ENCODE measurements at places on chromosomes 6 and 20.

GRCh38 chr6:3138341-3138740 is 19.0 kb downstream of the TUBB2A start:
- no peak for DNase-seq

DNA sequence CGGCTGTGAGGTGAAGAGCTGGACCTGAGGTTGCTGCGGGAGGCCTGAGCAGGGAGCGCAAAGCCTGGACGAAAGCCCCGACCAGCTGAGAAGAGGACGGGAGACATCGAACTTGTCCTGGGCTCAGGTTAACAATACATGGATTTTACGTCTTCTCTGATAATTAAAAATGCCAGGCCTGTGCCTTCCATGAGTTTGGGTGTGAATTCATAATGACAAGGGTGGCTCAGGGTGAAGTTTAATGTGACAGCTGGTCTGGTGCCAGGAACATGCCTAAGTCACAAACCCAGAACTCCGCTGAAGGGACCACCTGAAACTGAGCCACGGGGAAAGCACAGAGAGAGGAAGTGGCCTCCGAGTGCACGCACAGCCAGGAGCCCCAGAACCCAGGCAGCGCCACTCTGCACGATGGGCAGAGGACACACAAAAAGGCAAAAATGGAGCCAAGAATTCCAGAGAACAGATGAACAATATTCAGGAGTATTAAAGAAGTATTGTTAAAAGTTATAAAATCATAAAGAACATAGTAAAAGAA is 150.1 kb upstream of the RPS6KA2 start:
- DNase-seq, result no peak

- no peak for DNase-seq
These were observed 127.9 kb upstream of the MLIP start for GRCh38 chr6:53983301-53983700.

DNA sequence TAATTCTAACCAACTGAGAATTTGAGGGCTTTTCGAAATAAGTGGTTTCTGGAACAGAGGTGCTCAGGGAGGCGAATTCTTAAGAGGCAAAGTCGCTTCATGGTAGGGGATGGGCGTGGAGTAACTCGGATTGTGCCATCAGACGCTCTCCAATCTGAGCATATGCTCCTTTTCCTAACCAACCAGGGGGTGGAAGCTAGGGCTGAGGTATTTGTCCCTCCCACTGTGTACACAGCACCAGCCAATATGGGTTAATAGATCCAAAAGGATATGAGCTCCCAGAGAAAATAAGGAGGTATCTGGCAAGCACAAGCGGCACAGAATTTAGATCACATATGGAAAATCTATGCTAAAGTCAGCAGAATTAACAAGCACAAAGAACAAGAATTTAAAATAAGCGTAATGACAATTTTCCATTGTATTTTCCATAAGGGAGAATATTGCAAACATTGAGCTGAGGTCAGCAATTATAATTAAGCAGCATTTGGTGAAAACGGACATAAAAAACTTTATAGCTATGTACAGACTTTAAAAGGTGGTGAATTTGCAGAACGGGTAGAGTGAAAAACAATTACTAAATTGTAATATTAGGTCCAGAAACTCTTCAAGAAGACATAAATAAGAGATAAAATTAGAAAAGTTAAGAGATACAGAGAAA is 55.0 kb upstream of the PHACTR1 start:
- DNase-seq, result no peak

DNA sequence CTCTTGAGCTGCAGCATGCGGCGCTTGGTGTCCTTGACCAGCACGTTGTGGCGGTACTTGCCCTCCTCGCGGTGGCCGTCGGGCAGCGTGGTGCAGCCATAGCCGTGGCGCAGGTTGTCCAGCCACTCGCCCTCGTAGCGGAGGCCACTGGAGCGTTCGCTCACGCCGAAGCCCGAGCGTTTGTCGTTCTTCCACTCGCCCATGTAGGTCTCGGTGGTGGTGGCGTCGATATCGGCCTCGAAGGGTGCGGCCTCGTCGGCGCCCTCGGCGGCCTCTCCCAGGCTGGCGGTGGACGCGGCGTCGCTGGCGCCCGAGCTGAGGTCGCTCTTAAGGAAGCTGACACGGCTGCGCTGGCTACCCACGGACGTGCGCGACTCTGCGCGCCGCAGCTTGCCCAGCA is 27.3 kb downstream of the JPH2 start:
- DNase-seq, result no peak

- no peak for DNase-seq
These were observed 121.8 kb upstream of the FOXO3 start for GRCh38 chr6:108438918-108439317.

- DNase-seq, result no peak
These were observed 126.2 kb upstream of the EDN1 start for GRCh38 chr6:12163744-12164507.

DNA sequence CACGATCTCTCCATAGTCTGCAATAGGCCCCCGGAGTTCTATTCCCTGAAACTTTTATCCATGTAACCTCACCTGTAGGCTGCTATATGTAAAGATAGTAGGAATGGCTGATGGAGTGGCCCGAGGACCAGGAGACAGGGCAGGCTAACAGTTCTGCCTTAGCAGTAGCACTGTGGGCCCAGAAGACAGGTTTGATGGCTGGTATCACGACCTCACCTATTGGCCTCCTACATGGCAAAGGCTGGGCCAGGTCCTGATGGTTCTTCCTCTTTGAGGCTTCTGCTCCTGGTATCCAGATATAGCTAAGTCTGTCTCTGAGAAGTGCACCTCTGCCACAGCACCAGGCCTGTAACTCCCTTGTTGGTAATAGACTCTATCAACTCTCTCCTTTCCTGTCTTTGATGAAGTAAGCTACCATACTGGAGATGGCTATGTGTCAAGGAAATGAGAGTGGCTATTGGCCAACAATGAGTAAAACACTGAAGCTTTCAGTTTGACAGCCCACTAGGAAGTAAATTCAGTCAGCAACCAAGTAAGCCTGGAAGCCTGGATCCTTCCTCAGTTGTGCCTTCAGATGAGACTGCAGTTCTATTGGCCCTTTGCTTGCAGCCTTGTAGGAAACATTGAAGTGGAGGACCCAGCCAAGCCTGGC is 5.7 kb downstream of the SPEF1 start:
- no peak for DNase-seq

DNA sequence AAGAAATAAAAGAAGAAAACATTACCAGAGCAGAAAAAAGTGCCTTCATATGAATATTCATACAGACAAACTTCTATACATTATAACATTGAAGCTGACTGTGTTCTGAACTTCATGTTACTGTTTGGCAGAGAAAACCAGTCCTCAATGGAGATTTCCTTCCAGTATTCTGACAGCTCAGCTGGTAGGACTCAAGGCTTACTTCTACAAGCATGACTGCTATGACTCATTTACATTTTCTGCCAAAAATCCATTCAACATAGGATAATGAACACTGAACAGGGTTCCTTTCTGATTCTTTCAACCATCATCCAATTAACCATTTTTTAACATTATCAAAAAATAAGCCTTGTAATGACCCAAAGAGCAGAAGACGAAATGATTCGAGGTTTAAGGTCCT is 25.4 kb downstream of the COL9A1 start:
- no peak for DNase-seq

- DNase-seq, result no peak
These were observed 205.3 kb downstream of the NFATC2 start for GRCh38 chr20:51337126-51337805.

DNA sequence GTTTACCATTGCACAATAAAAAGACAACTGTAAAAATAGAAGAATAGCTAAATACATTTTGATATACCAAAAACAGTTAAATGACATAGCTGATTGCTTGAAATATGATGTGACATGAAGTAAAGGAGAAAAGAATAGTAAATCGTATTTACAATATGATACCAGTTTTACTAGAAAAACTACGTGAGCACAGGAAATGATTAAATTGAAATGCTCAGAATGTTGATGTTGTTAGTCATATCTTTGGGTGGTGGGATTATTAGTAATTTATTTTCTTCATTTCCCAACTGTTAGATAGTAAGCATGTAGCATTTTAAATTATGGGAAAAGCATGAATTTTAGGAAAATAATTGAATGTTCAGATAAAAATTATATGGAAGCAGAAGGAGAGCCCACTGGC is 268.3 kb upstream of the TAB2 start:
- DNase-seq, result no peak

DNA sequence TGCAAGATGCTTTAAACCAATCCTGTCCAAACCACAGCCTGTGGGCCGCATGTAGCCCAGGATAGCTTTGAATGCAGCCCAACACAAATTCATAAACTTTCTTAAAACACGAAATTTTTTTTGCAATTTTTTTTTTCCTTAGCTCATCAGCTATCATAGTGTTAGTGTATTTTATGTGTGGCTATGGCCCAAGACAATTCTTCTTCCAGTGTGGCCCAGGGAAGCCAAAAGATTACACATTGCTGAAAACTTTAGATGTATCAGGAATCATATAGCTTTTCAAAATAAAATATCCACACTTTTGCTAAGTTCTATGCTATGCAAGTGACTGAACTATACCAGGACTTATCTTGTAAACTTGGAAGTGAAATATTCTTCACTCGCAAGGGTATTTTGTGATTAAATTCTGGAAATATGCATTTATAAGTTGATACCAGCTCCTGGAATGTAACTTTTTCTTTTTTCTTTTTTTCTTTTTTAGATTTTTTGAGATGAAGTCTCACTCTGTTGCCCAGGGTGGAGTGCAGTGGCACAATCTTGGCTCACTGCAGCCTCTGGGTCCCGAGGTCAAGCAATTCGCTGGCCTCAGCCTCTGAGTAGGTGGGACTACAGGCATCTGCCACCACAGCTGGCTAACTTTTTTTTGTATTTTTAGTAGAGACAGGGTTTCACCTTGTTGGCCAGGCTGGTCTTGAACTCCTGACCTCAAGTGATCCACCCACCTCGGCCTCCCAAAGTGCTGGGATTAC is 49.8 kb downstream of the MTHFD1L start:
- no peak for DNase-seq

DNA sequence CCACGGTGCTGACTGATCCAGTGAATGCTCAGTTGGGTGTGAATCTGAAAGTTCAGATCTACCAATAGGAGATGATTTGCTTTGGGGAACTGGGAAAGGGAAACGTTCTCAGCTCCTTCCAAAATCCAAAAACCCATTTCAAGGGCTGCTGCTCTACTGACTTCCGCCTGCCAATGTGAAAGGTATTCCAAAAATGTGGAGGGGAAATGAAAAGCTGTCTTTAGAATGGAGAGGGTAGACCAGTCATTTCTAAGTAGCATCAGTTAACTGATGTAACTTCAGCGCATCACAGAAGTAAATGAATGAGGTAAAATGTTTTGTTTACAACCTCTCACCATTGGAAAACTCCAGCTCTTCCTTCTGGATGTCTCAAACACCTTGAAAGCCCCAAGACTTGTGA is 19.6 kb upstream of the EYA2 start:
- no peak for DNase-seq

DNA sequence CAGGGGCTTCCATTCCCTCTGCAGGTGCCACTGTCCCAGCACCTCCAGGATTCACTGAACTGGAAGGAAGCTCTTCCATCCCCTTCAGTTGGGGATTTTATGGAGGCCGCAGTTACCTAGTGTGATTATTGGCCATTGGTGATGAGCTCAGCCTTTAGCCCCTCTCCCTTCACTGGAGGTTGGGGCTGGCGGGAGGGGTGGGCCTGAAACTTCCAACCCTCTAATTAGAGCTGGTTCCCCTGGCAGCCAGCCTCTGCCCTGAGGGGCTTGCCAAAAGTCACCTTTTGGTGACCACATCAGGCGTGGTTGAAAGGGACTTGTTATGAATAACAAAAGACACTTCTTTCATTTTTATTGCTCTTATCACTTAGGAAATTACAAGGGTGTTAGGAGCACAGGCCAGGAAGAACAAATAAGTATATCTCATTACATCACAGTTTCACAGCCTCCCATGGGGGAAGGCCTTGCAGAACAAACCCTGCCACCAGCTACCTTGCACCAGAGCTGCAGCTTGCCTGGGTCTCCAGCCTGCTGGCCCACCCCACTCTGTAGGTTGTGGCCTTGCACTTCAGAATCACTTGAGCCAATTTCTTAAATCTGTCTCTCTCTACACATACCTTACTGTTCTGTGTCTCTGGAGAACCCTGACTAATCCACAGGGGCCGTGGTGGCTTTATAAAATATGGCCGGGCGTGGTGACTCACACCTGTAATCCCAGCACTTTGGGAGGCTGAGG is 5.0 kb downstream of the PYGB start:
- DNase-seq, result no peak

DNA sequence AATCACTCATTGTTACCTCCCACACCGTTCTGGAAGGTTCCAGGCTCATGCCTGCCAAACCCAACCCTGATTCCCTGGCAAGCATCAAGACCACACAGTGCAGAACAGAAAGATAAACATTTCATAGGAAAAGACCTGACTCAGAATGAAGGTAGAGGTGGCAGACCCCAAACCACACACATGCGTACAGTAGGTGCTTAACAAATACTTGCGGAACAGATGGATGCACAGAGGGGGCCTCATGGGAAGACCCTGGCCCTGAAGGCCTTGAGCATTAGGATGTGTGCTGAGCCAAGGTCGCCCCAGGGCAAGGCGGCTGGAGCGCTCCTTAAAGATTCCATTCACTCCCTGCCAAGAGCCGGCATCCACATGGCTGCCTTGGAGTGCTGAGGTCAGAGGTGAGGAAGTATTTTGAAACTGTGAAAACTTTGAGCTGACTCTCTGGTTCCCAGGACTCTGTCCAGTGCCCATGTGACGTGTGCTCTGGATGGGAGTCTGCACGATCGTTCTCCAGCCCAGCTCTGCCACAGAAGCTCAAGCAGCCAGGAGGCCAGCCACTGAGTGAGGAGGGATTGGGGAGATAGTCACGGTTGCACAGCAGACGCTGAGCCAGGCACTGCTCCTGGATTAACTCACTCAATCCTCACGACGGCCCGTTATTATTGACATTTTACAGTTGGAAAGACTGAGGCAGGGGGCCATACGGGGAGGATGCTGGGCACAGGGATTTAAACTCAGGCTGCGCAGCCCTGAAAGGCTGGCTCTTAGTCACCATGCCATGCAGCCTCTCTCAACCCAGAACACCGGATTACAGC is 65.5 kb upstream of the AFDN start:
- DNase-seq, result peak; percentile 54

GRCh38 chr6:109073344-109074132 is 21.1 kb downstream of the SESN1 start:
- no peak for DNase-seq

- peak; percentile 64 for DNase-seq
These were observed 55.0 kb downstream of the DAAM2 start for GRCh38 chr6:39847221-39847620.

All from right forelimb (tissue), 1 donor.